Brain pericyte (primary cell): ENCODE measurements at places on chromosomes 11 and 22.
A peak's percentile ranks its signal among the peaks of the same experiment; 100 is the strongest.

DNA sequence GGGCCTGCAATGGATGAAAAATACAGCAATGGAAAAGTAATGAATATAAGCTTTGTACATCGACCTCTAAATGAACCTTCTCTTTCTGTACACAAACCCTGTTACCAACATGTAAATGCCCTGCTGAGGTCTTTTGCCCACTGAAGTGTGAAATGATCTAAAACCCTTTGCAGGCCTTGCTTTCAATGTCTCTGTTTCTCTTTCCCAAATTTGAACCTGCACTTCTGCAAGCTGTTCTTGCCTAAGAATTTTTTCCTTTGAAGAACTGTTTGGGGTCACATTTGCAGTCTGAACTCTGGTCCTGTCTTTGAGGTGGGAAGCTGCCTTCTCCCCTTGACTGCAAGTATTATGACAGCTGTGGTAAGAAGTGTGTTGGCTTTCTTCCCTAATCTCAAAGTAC is 1237.1 kb downstream of the FAM181B start:
- no peak for DNase-seq

DNA sequence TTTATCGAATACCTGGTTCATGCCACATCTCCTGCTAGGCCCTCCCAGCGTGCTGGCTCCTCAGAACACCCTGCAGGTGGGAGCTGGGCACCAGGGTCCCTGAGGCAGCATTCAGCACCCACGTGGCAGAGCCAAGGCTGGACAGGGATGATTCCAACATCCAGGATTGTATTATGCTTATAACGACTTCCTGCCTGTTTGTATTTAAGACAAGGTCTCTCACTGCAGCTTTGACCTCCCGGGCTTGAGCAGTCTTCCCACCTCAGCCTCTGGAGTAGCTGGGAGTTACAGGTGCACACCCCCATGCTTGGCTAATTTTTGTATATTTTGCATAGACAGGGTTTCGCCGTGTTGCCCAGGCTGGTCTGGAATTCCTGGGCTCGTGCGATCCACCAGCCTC is 64.7 kb upstream of the WNT7B start:
- no peak for DNase-seq

DNA sequence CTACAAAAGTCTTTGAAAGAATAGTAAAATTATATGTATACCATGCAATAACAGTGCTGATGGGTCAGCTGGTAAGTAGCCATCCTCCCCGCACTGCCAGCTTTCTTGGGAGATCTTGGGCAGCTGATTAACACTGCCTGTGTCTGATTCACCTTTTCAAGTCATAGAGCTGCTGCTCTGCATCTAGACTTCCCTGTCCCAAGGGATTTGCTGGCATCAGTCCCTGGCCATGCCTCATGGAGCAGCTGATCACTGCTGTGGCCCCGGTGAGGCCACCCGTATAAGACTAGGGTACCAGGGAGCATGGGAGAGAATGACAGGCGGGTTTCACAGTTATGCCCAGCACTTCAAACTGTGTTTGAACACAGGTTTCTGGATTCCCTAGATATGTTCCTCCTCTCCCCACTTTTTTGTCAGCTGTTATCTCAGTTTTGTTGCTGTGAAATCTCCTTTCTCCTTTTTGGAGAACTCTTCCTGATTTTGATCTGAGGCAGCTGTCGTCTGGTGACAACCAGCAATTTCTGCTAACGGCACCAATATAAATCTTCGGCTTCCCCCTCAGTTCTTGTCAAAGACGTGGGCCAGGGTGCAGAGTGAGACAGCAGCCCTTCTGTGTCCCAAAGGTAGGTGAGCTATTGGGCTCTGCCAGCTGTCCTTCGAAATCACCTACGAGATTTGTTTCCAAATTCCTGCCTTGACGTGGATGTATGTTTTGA is 438.9 kb downstream of the NTM start:
- DNase-seq: no peak

- no peak for DNase-seq
Observed at GRCh38 chr11:72842126-72842525, 27.9 kb downstream of the ATG16L2 start.

- DNase-seq: no peak
Observed at GRCh38 chr22:50274311-50274710, 4.1 kb upstream of the MAPK11 start.

GRCh38 chr11:65170058-65170534 is at the start of gene SPDYC:
Gene SPDYC, plus strand, starts transcription at chr11:65170233. Its CDS starts 1,125 bp downstream, at chr11:65171358.
- no peak for DNase-seq

DNA sequence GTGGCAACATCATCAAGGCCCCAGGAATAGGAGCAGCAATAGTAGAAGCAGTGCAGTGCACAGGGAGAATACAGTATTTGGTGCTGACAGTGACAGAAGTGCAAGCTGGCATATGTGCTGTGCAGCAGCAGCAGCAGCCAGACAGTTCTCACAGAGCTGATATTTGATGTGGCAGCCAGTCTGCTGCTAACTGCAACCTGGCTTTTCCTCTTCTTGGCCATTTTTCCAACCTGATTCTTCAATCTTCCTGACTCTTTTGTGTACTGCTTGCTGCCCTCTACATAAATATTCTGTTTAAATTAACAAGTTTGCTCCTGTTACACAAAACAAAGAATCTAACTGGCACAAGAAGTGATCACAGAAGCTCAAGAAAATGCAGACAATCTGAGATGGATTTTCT is 102.0 kb downstream of the CASP12 start:
- DNase-seq: no peak

GRCh38 chr11:2275334-2276279 is 5.2 kb upstream of the ASCL2 start:
- DNase-seq: no peak

GRCh38 chr11:111448831-111449557 is 63.2 kb downstream of the BTG4 start:
- DNase-seq: no peak

DNA sequence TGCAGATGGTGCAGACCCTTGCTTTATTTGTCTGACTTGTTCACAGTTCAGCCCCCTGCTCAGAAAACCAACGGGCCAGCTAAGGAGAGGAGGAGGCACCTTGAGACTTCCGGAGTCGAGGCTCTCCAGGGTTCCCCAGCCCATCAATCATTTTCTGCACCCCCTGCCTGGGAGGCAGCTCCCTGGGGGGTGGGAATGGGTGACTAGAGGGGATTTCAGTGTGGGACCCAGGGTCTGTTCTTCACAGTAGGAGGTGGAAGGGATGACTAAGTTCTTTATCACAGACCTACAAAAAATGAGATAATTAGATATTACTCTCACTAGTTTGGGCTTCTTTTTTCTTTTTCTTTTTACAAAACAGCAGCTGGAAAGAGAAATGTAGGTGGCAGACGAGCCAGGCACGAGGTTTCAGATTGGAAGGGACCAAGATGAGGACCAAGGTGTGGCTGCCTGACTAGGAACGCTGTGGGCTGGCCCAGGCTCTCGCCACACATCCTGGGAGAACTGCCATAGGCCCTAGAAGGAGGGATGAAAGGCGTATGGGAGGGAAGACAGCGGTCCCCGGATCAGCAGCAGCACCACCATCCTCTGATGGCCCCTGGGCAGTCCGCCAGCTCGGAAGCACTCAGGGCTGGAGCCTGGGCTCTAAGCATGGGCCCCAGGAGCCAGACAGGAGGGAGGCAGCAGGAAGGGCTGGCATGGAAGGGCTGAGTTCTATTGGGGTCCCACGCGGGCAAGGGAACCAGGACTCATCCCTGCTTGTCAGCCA is 14.2 kb downstream of the TXN2 start:
- DNase-seq: no peak

DNA sequence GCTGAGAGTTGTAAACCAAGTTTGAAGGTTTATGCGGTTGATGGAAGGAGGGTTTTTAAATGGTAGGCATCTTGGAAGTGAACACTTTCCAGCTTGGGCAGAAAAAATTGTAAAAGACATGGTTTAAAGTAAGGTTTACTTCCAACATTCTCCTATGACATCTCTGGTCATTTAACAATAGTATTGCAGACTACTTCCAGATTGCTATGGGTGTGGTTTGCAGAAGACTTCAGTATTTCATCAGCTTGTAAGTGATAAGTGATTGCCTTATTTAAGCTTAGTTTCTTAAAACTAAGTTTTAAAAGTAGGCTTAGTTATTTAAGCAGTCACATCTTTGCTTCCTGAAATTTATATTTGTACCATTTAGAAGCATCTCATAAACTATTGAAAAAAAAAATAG is 7.2 kb upstream of the STT3A start:
- no peak for DNase-seq

DNA sequence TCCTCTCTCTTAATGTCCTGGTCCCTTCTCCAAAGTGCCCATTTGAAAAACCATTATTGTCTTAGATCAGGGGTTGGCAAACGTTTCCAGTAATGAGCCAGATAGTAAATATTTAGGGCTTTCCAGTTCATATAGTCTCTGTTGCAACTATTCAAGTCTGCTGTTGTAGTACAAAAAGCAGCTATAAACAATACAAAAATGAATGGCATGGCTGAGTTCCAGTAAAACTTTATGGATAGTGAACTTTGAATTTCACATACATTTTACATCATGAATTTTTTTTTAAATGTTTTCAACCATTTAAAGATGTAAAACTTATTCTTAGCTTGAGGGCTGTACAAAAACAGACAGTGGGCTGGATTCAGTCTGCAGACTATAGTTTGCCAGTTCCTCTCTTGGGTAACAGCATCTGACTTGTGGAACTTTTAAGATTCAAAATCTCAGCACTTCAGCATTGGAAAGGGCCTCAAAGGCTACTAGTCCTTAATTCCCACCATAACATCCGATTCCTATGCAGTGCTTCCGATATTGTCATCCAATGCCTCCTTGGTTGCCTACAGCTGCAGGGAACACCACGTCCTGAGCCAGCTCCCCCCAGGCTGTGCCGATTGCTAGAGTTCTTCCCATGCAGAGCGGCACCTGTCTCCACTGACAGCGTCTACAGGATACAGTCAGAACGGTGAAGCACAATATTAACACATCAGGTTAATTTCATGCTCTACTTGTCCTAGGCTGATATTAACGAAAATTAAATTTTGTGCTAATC is 65.6 kb upstream of the E2F8 start:
- no peak for DNase-seq

DNA sequence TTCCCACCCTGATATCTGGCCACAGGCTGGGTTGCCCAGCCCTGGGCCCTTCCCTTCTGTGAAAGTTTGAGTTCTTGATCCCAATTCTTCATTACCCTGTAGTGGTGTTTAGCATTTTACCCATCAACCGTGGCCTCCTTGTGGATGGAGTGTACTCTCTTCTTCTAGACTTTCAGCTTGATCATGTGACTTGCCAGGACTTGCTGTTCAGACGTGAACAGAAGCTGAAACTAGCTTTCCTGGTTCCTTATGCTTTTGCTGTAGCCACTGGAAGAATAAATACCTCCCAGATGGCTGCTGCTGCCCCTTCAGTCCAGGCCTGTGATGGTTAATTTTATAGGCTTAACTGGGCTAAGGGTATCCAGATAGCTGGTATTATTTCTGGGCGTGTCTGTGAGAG is 32.7 kb upstream of the DAGLA start:
- DNase-seq: no peak

DNA sequence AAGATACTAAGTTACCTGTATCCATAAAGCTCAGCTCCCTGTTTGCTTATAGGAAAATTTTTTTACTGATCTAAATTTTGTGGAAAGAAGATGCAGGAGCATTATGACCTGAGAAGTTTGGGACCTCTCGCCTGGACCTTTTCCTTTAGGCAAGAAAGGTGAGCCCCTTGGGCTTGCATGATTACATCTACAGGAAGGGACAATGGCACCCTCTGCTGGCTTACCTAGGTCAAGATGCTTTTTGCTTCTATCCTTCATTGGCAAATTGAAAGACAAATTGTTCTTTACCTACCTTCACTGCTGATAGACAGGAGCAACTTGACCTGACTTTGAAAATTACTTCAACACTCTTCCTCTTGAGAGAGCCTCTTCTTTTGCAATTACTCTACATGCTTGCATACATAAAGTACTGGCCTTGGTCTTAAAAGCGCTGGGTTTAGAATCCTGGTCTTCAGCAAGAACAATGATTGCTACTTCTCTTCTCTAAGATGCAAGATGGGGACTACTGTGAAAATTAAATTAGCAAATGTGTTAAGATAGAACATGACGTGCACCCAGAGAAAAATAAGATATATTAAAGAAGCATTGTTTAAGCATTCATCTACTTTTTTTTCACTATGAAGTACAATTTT is 147.2 kb downstream of the TRPC6 start:
- DNase-seq: no peak

GRCh38 chr11:83033371-83033770 is 38.3 kb downstream of the RAB30 start:
- no peak for DNase-seq

GRCh38 chr11:43521471-43521870 is 159.1 kb upstream of the HSD17B12 start:
- no peak for DNase-seq

- DNase-seq: peak; percentile 55
Observed at GRCh38 chr11:76653674-76654284, 16.8 kb downstream of the LRRC32 start.

GRCh38 chr11:17129003-17129402 is 51.5 kb upstream of the RPS13 start:
- peak; percentile 4 for DNase-seq

DNA sequence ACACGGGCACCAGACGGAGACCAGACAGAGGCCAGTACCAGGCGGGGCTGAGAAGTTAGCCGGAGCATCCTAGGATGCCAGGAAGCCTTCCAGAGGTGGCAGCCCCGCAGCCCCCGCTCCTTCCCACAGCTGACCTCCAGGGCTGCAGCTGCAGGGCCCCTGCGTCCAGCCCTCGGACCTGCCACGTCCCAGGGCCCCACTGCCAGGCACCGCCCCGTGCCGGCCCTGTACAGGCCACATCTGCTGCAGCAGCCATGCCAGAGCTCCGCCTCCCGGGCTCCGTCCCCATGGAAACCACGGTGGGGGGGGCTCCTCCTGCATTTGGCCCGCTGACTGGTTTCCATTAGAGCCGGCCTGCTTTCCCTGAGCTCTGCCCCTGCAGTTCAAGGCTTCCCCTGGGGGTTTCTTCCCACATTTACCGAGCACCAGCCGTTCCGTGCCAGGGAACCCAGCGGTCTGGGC is 62.5 kb upstream of the PPARA start:
- peak; percentile 81 for DNase-seq

DNA sequence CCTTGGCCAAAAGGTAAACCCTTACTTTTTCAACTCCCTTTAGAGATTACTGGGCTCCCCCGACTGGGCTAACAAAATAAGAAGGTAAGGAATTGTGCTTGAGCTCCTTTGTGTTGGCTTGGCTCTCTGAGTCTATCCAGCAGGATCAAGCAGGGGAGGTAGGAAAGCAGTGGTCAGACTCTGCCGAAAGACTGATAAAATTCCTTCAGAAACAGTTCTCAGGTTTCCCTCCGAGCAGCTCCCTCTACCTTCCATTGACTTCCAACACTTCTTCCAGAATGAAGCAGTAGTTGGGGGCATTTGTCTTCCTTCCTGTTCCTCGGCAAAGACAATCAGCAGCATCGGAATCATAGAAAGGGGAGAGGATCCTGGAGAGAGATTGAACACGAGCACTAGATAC is 16.1 kb upstream of the CARD18 start:
- no peak for DNase-seq

DNA sequence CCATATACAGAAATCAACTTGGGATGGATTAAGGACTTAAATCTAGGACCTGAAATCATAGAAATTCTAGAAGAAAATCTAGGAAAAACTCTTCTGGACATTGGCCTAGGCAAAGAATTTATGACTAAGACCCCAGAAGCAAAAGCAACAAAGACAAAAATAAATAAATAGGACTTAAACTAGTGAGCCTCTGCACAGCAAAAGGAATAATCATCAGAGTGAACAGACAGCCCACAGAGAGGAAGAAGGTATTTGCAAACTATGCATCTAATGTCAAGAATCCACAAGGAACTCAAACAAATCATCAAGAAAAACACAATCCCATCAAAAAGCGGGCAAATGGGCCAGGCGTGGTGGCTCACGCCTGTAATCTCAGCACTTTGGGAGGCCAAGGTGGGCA is 32.4 kb downstream of the TTC28 start:
- no peak for DNase-seq

GRCh38 chr11:106286881-106287504 is 209.5 kb downstream of the AASDHPPT start:
- no peak for DNase-seq
